ENCODE measurements at places on chromosomes 11 and 22. TPM values are rescaled to one million over a fixed set of nuclear protein-coding genes. Genes with fewer than 3 reads are reported as not detected.

LRRC74B gene
- total RNA-seq, result not detected

KREMEN1 gene
- 2.1 TPM for total RNA-seq

DNA sequence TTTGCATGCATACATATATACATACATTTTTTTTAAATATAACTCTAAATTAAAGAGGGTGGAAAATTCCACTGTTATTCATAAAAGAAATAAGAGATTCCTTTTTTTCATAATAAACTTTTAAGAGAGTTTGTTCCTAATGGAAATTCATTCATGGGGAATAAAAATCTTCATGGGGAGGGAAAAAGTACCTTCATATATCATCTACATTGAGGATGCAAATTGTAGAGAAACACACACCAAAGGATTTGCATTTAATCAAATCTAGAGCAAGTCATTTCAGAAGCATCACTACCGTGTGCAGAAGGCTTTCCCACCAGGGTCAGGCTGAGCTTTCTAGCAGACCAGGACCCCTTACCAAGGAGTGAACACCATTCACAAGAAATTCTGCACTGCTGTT, at the start of gene POU2AF2:
Gene POU2AF2 (plus strand): TSS at position 301 of the 400 bp plus-strand sequence. CDS start 129 bp downstream, outside the sequence.
- no peaks in the 10 kb centered on the region for H3K36me3 ChIP-seq
- DNase-seq, result no peak
- H3K4me3 ChIP-seq, result no peak within 1 kb of the TSS

MOGAT2 gene
- total RNA-seq, result not detected

GRCh38 chr22:44045145-44045544, 21.0 kb downstream of the PARVB start:
- H3K4me3 ChIP-seq, result no peak overlapping the region
- no peaks in the 10 kb centered on the region for H3K4me1 ChIP-seq

DNA sequence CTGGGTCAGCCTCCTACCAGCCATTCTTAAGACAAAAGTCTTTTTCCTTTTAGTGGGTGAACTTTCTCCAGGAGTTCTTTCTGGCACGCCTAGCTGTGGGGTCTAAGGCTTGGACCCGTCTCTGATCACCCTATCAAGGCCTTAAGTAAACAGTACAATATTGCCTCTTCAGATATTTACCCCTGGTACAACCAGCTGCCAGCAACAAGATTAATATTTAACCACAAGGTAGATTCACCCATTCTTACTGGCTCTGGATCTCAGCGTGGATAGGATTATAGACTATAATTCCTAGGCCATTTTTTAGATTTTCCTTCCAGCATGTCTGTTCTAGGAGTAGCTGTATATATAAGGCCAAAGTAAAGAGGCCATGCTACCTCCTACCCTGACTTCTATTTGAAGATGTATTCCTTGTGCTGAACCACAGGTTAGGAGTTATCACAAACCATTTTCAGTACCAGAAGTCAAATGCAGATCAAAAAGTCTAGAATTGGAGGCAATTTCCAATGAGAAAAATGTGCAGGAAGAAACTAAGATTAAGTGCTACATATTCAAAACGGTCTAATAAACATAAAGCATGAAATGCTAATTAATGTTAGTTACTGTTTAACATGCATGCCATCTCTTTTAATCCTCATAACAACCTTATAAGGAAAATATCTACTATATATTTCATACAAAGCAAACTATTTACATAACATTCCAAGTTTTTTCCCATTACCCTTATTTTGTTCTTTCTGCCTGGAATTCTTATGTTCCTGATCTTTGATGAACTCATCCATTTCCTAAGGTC, 110.0 kb upstream of the SYN3 start:
- no peak overlapping the region for H3K27ac ChIP-seq
- H3K4me3 ChIP-seq, result no peak overlapping the region
- no peaks in the 10 kb centered on the region for H3K4me1 ChIP-seq
- H3K27me3 ChIP-seq, result no peaks in the 10 kb centered on the region
- no peaks in the 10 kb centered on the region for H3K36me3 ChIP-seq

GRCh38 chr11:104653407-104653806, 244.9 kb downstream of the CASP12 start:
- H3K4me1 ChIP-seq, result no peaks in the 10 kb centered on the region
- DNase-seq, result no peak
- no peak overlapping the region for H3K4me3 ChIP-seq
- no peaks in the 10 kb centered on the region for H3K36me3 ChIP-seq

- no peaks in the 10 kb centered on the region for H3K36me3 ChIP-seq
- H3K27me3 ChIP-seq, result peaks cover 25% of the 10 kb centered on the region
- H3K4me3 ChIP-seq, result no peak overlapping the region
- no peaks in the 10 kb centered on the region for H3K4me1 ChIP-seq
- DNase-seq, result no peak
Measured at GRCh38 chr22:32862936-32863661, 61.6 kb downstream of the TIMP3 start.

Data from Calu3 (cell line).